ENCODE measurements at places on chromosomes 7 and 10.

GRCh38 chr10:43125274-43125845 lies 12.9 kb upstream of the CSGALNACT2 start:
- no peak for DNase-seq

GRCh38 chr10:48455392-48456151 lies 149.1 kb downstream of the MAPK8 start:
- DNase-seq, result no peak

DNA sequence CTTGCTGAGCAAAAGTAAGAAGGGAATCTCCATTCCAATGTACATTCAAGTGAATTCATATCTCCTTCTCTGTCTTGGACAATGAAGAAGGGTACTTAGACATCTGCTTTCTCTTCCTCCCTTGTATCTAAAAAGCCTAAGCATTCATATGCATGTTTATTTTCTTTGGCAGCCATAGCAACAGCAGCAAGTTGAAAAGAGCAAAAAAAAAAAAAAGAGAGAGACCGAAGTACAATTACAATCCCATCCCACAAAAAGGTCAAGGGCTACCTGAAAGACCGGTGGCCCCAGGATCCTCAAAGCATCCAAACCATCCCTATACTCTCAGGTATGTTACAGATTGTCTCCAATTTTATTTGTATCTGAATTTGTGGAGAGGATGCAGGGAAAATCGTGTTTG lies 4.1 kb downstream of the OR2F1 start:
- DNase-seq, result no peak

- no peak for DNase-seq
Measured at GRCh38 chr7:158024881-158025280, 562.7 kb downstream of the PTPRN2 start.

GRCh38 chr7:116809636-116810266 lies 52.6 kb upstream of the CAPZA2 start:
- DNase-seq, result no peak

GRCh38 chr10:100501423-100501822 lies 18.2 kb downstream of the SEC31B start:
- no peak for DNase-seq

- peak; percentile 78 for DNase-seq
Measured at GRCh38 chr7:116953906-116954838, 871 bp downstream of the ST7 start.

GRCh38 chr10:29280488-29280840 lies 8.4 kb upstream of the LYZL1 start:
- DNase-seq, result no peak

- DNase-seq, result no peak
Measured at GRCh38 chr10:8044331-8044907, 10.1 kb upstream of the GATA3 start.

GRCh38 chr10:14489522-14490177 lies 158.9 kb upstream of the FRMD4A start:
- no peak for DNase-seq

DNA sequence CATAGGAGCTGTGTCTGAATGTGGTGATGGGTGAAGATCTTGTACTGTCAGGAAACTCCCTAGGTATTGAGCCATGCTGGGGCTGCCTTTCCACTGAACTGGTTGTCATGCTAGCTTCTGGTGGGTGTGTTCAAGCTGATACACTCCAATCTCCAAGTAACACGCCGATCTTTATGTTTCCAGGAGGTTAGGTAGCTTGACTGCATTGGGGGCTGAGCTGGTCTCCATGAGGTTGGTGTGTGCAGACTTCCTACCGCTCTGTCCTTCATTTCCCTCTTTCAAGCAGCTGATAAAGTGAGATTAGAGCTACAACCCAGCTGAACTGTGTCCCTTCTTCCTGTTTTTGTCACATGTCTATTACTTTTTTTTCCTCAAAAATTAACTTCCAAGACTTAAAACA lies 265.5 kb downstream of the ANKRD30A start:
- DNase-seq, result no peak

DNA sequence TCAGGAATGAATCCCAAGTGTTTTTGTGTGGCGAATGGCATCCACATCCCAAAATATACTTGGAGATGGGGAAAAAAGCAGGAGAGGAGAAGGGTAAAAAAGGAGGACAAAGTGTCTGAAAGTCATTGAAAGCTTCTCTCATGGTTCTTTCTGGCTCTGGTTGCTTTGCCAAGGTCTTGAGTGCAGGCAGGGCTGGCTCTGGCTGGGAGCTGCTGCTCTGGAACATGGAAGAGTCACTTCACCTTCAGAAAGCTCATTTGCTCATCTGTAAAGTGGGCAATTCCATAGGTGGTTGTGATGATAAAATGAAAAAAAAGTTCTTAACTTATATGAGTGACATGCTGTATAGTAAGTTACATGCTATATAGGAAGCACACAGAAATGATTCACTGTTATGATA lies 2.9 kb upstream of the PRSS2 start:
- no peak for DNase-seq

- DNase-seq, result no peak
Measured at GRCh38 chr10:100184840-100185239, 989 bp downstream of the ERLIN1 start.

- no peak for DNase-seq
Measured at GRCh38 chr7:79334334-79334733, 119.1 kb downstream of the MAGI2 start.
